ENCODE measurements at places on chromosomes 1 and 21. TPM values are rescaled to one million over a fixed set of nuclear protein-coding genes. Genes with fewer than 3 reads are reported as not detected.

- no peak for DNase-seq
These were observed 342.4 kb downstream of the VAV3 start for GRCh38 chr1:107622535-107622934.

DNA sequence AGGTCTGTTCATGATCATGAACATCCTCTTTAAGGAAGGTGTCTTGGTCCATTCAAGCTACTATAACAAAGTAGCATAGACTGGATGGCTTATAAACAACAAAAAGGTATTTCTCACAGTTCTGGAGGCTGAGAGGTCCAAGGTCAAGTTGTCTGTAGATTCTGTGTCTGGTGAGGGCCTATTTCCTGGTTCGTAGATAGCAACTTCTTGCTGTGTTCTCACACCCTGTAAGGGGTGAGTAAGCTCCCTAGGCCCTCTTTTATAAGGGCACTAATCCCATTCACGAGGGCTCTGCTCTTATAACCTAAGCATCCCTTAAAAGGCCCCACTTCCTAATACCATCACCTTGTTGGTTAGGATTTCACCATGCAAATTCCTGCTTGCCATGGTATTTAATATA lies 347.7 kb downstream of the PTBP2 start:
- no peak for DNase-seq

DNA sequence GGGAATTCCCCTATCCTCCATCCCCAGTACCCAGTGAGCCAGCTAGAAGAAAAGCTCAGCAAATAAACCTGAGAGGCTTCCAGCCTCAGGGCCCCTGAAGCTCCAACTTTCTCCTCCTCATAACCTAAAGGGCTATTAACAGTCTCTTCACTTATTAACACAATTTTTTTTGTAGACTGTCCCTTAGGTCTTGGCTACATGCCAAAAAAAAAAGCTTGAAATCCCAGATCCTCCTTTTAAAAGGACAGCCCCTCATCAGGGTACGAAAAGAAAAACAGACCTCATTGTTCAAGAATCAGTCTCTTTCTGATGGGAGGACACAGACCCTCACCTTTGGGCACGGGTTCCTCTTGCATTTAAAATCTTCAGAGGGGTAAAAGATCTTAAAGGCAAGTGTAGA lies 72.8 kb upstream of the CD1D start:
- no peak for DNase-seq

- no peak for DNase-seq
These were observed 129.6 kb downstream of the SYT2 start for GRCh38 chr1:202580619-202581018.

Gene RAB42
- not detected for polyA plus RNA-seq

Gene TPTE
- not detected for polyA plus RNA-seq
